ENCODE measurements at places on chromosomes 12 and 14.

DNA sequence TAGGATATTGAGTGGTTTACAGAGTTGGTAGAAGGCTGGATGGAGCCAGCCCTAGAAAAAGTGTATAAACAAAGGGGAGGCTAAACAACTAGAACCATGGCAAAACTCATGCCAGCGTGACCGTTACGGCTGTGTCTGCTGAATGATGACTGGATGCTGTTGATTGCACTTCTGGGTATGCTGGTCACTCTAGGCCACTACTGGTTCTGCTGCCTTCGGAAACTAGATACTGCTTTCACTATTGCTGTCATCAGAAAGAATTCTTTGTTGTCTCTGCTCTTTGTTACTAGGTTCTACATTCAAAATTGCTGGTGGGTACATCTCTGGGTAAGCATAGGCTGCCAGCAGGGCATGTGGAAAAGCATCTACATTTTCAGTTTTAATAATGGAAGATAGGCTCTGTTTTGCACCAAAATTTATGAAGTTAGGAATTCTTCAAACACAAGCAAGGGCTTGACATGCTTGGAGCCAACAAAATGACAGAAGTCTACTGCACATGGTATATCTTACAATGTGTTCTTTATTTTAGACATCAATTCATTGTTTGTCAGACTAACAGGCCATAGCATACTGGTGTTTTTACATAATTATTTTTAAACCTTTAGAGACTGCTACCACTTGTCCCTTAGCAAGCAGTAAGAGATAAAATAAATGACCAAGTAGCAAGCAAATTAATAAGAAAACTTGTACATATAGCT lies 15.4 kb downstream of the MON2 start:
- DNase-seq, result no peak

DNA sequence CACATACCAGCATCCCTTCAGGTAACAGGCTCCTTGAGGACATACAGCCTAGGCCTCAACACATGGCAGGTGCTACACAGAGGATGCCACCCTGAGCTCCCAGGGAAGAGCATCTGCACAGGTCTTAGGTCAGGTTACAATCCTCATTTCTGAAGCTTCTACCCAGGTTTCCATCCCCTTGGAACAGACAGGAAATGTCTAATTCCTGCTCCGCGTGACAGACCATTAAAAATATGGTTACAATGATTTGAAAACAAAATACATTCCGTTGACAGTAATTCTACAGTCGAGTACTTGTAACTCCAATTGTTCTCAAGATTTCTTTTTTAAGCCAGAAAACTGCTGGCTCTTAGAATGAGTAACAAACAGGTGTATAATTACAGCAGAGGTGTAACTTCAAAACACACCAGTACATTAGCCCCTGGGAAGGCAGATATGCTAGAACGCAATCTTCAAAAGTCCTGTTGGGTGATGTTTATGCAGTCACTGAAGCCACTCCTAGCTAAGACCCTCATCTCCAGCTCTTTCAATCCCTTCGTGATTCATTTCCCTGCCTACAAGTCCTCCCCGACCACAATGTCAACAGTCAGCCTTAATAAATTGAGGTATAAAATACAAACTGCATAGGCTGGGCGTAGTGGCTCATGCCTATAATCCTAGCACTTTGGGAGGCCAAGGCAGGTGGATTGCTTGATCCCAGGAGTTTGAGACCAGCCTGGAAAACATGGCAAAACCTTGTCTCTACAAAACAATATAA lies 11.6 kb downstream of the SETD3 start:
- no peak for DNase-seq

- no peak for DNase-seq
Measured at GRCh38 chr12:104473374-104473983, 16.7 kb downstream of the CHST11 start.

DNA sequence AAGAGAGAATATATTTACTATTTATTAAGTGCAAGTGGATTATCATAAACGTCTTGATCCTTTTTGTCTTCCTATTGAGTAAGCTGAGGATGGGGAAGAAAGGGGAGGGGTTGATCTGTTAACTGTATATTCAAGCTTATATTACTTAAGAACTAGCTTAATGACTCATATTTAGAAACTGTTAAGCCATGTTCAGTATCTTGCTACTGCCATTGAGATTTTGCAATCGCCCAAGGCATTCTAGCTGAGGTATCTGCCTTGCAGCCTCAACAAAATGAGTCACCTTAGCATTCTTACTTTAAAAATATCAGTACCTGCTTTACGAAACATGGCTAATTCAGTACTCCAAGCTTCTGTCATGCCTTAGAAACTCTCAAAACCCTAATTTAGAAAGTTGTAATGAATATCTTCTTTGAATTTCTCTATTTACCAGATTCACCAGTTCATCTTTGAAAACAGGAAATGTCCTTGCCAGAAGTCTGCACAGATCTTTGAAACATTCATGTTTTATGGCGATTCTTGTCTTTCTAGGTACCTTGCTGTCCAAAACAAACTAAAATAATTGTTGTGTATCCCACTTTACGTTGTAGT lies 76.1 kb downstream of the ALG10B start:
- DNase-seq, result no peak

DNA sequence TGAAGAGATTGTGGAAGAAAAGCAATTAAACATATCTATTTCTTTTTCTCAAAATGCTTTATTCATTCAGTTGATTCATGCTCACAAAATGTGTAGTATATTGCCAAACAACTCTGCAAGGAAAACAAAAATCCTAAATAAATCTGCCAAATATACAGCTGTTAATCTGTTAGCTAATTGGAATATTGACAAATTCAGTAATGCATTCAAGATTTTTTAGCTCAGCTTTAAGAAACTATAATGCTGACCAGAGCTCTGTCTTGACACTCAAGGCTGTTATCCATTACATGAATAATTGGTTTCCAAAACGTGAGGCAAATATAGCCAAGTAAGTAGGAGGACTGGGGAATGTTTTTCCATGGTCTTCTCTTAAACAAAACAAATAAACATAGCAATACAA lies 146.8 kb downstream of the TMTC2 start:
- DNase-seq, result no peak

DNA sequence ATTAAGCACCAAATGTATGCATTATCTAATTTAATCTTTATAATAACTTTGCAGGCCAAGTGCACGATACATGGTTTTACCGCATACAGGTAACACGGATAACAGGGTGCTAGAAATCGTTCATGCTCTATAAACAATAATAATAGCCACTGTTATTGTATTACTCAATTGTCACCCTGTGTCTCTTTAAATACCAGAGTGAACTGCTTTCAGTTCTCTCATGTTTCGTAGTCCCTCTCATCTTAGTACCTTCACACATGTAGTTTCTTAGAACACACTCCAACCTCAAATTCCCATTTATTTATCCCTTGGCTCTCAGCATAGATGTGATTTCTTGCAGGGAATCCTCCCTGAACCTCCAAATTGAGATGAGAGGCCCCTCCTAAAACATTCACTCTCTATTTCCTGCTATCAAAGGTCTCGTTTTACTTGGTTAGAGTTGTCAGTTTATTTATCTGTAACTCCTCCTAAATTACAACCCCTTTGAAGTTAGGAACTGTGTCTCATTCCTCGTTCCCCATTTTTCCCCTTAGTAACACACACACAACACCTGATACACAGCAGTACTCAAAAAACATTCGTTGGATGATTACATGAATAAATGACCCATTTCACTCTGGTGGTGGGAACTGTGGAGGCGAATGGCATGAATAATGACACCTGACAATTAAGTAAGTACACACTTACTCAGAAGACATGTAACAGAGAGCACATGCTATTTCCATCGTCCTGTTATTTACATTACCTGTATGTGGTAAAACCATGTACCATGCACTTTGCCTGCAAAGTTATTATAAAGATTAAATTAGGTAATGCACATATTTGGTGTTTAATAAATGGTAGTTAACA lies 134.6 kb downstream of the BTG1 start:
- peak; percentile 32 for DNase-seq

GRCh38 chr12:98594050-98594835 lies 757 bp downstream of the SLC25A3 start:
- DNase-seq, result no peak

DNA sequence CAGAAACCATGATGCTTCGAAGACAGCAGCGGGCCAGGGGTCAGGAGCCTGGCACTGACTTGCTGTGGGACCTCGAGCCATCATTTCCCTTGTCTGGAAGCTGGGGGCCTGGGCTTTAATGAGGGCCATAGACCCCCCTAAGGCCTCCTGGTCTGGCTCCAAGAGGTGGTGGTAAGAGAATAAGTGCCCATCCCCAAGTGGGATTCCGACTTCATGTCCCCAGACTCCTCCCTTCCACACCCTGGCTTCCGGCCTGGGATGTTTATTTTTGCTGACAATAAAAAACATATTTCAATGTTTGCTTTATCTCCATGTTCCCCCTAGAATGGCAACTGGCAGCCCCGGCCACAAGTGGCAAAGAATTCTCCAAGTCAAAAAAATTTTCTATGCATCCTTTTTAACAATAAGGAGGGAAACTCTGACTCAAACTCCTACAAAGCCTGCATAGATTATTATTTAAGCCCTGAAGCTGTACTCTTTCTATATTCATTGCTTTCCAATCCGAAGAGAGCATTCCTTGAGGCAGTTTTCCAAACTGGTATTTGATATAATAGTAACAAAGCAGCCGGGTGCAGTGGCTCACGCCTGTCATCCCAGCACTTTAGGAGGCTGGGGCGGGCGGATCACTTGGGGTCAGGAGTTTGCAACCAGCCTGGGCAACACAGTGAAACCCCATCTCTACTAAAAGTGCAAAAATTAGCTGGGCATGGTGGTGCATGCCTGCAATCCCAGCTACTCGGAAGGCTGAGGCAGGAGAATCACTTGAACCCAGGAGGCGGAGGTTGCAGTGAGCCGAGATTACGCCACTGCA lies 84.0 kb downstream of the ITPK1 start:
- DNase-seq, result no peak

DNA sequence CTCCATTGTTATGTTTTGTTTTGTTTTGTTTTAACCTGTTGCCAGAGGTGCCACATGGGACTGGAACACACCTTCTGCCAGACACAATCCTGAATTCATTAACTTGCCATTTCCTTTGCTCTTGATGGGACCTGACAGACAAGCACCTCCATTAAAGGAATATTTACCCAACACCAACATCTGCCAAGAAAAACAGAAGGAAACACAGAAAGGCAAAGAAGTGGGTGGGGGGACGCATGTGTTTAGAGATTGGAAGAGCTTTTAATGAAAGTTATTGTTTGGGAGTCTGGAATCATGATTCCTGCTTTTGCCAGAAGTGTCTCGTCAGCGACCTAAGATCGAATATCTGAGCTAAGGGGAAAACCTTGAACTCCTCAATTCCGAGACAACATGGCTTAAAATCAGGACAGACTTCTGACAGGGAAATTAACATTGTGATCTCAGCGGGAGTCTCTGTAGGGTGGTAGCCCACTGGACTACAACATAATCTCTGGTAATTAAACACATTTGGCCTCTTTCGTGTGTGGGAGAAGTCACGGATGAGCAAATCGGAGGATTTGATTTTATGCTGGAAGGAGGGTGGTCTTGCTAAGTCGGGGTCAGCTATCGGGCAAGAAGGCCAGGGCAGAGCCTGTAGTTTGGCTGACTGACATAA lies 210.4 kb upstream of the FAR2 start:
- DNase-seq, result no peak

DNA sequence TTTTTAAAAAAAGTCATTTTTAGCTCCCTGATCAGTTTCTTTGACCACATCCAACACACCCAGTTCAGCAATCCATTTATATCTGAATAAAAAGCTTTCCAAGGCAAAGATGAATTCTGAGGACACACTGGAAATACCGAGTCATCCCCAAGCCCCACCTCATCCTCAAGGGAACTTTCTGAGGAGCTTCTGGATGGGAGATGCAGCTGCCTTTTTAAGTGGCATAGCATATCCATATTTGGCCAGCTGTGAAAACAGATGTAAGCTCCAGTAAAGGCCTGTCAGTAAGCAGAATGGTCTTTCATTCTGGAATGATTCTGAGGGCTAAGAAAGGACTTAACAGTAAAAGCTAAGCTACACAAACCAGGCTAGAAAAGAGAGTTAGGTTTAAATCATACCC lies 18.4 kb downstream of the ZFYVE1 start:
- no peak for DNase-seq

DNA sequence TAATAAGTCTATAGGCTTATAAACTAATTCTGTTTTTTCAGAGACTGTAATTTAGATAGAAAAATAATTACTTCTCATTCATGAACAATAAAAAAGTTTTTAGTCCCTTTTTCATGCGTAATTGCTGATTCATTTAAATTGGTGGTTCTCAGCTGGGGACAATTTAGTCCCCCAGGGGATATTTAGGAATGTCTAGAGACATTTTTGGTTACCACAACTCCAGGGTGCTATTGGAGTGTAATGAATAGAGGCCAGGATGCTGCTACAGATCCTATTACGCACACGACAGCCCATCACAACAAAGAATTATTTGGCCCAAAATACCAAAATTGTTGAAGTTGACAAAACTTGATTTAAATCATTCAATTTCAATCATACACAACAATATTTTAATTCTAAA lies 22.8 kb upstream of the VCPKMT start:
- no peak for DNase-seq

DNA sequence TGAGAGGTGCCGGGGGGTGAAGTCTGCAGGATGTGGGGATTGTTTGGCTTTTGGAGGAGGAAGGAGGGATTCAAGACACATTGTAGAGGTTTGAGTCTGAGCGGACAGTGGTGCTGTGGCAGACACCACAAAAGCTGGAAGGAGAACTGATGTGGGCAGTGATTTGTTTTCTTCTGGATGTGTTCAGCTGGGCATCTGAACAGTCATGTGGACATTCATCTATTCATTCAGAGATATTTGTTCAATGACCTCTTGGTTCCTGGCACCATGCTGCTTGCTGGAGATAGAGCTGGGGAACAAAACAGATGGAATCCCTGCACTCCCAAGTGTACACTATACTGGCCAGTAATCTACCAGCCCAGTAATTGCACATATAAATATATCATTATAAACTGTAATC lies 64.0 kb downstream of the PTPN11 start:
- DNase-seq, result no peak

DNA sequence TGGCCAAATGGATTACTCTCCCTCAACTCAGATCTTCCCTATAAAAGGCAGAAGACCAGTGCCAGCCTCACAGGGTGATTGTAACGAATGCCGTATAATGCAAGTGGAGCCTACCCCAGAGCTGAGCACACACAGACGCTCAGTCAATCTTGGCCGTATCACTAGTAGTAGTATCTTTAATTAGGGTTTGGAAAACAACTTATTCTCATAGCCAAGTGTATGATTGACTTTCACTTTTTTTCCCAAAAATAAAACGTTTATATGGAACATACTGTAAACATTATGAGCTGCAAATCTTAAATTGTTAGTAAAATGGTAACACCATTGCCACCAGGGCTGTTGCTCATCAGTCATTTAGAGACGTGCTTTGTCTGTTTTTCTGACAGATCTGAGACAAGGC lies 30.4 kb downstream of the PLEKHG7 start:
- DNase-seq, result no peak

DNA sequence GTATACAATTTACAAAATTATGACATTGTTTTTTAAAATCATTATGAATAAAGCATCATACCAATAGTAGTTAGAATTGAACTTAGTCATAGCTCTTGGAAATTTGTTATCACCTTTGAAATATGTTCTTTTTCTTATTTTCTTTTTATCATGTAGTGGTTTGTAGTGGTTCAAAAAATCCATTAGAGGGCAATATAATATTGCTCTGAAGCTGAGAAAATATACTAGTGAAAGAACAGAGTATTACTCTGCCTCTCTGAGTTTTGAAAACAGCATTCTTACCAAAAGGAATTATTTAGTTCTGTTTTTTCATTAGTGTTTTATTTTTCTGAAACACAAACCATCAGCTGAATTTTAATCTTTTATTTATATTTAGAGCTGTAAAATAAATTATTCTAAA lies 76.2 kb downstream of the PDZRN4 start:
- DNase-seq, result peak; percentile 31

Data from NCI-H774 (cell line).